Posterior vena cava (tissue), 2 donors: ENCODE measurements at places on chromosomes 12 and 14. TPM values are rescaled to one million over a fixed set of nuclear protein-coding genes. Genes with fewer than 3 reads are reported as not detected.

APPL2 gene
- total RNA-seq: 41.2 TPM

SERPINA3 gene
- total RNA-seq: 279 TPM

OVCH1 gene
- total RNA-seq: 1.1 TPM

ALX1 gene
- not detected for total RNA-seq

EXOC3L4 gene
- 2.5 TPM for total RNA-seq

TSPAN19 gene
- total RNA-seq: not detected

NPFF gene
- not detected for total RNA-seq

FGF6 gene
- not detected for total RNA-seq

MAP1LC3B2 gene
- 1.8 TPM for total RNA-seq

GOLGA3 gene
- total RNA-seq: 102 TPM

ORAI1 gene
- total RNA-seq: 13.1 TPM

CTSG gene
- total RNA-seq: 6.9 TPM

HOXC4 gene
- 17.1 TPM for total RNA-seq

INSM2 gene
- not detected for total RNA-seq

KRT6C gene
- not detected for total RNA-seq

PMCH gene
- total RNA-seq: not detected

IL22 gene
- not detected for total RNA-seq

RAPGEF3 gene
- 33.5 TPM for total RNA-seq

C1R gene
- total RNA-seq: 1,008 TPM

CD69 gene
- 5.0 TPM for total RNA-seq

SLC7A7 gene
- 11.4 TPM for total RNA-seq

STAB2 gene
- 1.2 TPM for total RNA-seq

FNTB gene
- total RNA-seq: 14.8 TPM

LUM gene
- 654 TPM for total RNA-seq

ART4 gene
- total RNA-seq: 11.3 TPM

RND1 gene
- 0.32 TPM for total RNA-seq

SERPINA10 gene
- total RNA-seq: not detected

KIF5A gene
- total RNA-seq: 0.14 TPM

AKAP5 gene
- total RNA-seq: 2.4 TPM

AQP2 gene
- 0.33 TPM for total RNA-seq

NR1H4 gene
- total RNA-seq: 0.93 TPM

MYO1H gene
- not detected for total RNA-seq

ATF7 gene
- 61.2 TPM for total RNA-seq

FOXM1 gene
- total RNA-seq: 0.79 TPM

MYH7 gene
- not detected for total RNA-seq

KRT72 gene
- total RNA-seq: not detected

CLEC4E gene
- 3.4 TPM for total RNA-seq

RNASE3 gene
- total RNA-seq: 0.48 TPM
